ENCODE measurements at places on chromosomes 3 and 15.

DNA sequence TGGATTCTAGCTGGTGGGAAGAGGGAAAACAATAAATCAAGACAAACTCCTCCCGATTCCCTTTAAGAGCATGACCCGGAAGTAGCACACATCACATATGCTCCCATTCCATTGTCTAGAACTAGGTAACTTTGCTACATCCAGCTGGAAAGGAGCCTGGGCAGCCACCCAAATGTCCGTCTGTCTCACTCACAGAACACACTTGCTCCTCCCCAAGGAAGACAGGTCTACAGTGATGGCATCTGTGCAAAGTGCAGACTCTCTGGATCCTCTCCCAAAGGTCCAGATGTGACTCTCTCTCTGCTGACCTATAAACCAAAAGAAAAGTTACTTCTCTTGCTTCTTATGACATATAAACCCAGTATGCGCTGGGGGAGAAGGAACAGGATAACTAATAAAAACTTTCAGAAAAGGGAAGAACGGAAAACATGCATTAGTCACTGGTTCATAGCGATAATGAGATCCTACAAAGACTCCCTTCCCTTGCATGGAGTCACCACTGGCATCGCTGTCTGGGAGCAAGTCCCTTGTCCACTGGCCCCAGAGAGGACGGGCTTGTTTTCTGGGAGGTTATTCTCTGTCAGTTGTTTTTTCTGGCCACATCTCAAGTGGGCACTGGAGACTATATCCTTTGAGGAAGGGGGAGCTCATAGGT lies 29.8 kb upstream of the EPHB3 start:
- peak; percentile 19 for DNase-seq

DNA sequence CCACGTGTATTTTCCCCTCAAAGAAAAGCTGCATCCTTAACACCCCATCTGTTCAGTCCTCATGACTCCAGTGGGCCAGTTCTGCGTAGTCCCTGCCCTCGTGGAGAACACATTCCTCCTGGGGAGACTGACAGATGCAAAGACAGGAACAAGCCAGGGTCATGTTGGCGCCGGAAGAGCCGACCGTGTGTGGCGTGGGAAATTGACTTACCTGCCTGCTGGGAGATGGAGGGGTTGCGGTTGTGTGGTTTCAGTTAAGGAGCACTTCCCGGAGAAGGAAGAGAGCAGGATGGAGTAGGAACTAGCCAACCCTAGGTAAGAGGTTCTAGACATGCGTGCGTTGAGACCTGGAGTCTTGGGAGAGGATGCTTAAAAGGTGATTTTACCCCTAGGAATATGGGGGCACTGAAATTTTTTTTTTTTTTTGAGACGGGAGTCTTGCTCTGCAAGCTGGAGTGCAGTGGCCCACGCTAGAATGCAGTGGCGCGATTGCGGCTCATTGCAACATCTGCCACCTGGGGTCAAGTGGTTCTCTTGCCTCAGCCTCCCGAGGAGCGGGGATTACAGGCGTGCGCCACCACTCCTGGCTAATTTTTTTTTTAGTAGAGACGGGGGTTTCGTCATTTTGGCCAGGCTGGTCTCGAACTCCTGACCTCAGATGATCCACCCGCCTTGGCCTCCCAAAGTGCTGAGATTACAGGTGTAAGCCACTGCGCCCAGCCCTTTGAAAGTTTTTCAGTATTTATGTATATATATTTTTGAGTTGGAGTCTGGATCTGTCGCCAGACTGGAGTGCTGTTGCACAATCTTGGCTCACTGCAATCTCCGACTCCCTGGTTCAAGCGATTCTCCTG lies 1.4 kb downstream of the VHL start:
- peak; percentile 44 for DNase-seq

GRCh38 chr3:193911784-193912340 lies 224.1 kb upstream of the HES1 start:
- DNase-seq, result no peak

GRCh38 chr3:127034195-127034989 lies 51.5 kb downstream of the PLXNA1 start:
- no peak for DNase-seq

DNA sequence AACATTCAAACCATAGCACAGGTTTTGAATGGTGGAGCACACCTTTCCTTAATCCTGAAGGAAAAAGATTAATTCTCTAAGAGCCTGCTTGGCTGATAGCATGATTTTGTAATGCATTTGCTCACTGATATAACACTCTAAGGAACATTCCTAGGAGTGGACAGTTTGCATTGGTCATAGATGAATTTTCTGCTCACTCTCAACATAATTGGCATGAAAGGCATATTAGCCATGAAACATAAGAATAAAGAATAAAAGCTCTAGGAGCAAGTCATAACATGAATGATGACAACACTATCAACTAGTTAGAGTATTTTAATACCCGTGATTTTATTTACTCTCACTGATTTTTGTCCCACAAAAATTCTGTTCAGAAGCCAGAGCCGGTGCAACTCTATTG lies 34.3 kb upstream of the LRTM1 start:
- no peak for DNase-seq

DNA sequence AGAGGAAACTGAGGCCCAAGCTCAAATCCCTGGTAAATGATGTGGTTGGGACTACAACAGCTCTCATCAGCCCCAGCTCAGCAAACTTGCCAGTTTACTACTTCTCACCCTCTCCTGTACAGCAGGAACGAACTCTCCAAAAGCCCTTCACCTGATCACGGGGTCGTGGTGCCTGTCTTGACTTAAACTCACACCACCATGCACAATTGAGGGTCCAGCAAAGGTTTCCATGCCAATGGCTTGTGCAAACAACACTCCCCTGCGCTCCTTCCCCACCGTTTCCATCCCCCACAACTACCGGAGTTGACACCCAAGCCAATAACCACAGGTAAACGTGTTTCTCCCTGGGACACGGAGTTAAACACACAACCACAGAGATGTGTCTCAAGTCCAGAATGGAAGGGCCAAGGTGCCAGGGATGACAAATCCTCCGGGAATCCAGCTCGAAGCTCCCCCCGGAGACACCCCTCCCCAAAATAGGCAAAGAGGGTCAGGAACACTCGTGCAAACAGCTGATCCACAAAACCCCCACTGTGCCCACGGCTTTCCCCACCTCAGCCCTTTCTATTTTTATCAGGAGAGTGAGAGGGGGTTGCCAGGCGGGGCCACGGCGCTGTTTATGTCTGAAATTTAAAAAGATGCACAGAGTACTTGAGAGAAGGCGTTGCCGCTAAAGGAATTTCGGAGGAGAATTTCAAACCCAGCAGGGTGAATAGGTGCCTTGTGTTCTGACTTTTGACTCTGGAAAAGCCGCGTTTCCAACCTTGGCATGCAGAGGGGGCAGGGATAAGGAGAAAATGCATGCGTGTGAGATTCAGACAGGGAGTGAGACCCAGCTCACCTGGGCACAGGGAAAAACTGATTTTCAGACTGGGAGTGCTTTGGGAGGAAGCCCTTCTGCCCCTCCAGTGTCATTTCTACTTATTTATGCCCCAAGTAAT lies 10.6 kb upstream of the ACAN start:
- no peak for DNase-seq

GRCh38 chr3:94004301-94004910 lies 24.0 kb downstream of the STX19 start:
- DNase-seq, result no peak

DNA sequence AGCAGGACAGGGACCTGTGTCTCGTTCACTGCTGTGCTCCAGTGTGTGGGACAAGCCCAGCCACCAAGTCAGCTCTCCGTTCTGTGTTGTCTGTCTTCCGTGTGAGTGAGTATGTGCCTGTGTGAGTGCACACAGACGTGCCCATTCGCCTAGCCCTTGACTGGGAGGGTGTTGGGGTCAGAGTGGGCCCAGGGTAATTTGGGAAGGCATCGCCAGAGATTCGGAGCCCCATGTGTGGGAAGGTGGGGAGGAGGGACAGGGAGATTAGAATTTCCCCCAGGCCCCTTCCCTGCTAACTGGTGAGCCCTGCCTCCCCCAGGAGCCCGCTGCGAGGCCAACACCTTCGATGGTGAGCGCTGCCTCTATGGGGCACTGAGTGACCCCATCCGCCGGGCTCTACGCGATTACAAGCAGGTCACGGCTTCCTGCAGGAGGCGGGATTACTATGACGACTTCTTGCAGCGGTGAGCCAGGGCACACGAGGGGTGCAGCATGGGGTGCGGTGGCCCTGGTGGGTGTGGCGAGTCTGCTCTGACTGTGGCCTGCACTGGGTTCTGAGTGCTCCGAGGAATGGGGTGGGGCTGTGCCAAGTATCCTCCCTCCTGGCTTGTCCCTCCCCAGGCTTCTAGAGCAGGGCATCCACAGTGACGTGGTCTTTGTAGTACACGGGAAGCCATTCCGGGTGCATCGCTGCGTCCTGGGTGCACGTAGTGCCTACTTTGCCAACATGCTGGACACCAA lies 3.1 kb downstream of the ABTB1 start:
- DNase-seq, result no peak

DNA sequence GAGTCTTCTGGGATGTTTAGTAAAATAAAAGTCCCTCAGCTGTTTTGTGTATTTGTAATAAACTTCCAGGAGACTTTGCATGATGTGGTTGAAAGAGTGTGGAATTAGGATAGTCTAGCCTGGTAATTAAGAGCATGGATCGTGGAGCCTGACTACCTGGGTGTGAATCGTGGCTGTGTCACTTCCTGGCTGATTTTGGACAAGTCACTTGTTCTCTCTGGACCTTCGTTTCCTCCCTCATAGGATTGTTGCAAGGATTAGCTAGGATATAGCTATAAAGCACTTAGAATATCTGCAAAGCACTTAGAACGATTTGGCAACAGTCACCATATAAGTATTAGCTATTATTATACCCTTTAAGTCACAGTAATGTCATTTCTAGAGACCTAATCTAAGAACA lies 40.2 kb downstream of the SLMAP start:
- DNase-seq, result no peak

DNA sequence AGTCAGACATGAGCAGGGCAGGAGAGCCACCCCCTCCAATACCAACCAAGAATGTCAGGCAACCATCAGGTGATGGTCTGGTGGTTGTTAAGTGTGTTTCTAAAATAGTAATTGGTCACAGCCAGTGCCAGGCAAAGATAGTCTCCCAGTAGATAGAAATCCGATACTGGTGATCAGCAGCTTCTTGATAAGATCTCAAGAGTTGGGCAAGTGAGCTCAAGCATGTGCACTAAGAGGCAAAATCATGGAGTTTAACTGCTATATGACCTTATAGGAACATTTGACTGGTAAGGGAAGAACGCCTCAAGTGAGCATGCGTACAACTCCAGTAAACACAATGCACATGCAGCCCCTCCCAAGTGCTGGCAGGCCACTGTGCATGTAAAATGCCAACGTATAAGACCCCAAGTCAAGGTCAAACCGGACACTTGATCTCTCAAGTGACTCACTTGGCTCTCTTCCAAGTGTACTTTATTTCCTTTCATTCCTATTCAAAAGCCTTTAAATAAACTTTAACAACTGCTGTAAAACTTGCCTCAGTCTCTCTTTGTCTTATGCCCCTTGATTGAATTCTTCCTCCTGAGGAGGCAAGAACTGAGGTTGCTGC lies 36.0 kb upstream of the CBLB start:
- DNase-seq, result no peak

- DNase-seq, result no peak
Observed at GRCh38 chr3:36172699-36173098, 207.6 kb upstream of the STAC start.

GRCh38 chr3:8387571-8387970 lies 114.1 kb upstream of the LMCD1 start:
- DNase-seq, result no peak

GRCh38 chr3:80007522-80007921 lies 239.7 kb upstream of the ROBO1 start:
- DNase-seq, result no peak

GRCh38 chr3:31634476-31634875 lies 101.8 kb downstream of the STT3B start:
- DNase-seq, result no peak

DNA sequence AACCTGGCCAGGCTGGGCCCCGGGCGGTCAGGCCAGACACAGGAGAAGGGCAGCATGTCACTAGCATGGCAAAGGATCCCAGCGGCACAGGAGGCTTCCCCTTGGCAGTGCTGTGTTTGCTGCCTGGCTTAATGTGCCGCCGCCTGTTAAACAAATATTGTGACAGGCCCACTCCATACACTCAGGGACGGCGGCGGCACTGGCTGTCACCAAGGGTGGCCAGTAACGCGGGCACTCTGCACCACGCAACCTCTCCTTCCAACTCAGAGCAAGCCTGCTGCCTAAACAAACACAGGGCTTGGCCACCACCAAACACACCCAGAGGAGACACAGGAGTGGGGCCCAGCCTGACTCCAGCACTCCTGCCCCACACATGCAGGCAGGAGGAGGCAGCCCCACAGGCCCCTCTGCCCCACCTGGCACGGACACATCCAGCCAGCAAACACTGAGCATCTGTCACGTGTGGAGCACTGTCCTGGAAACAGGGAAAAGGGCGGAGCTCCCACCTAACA lies 48.0 kb downstream of the TPRA1 start:
- no peak for DNase-seq

GRCh38 chr15:73030122-73030679 lies 22.1 kb upstream of the NEO1 start:
- DNase-seq, result no peak

- DNase-seq, result no peak
Observed at GRCh38 chr3:6680119-6680806, 180.7 kb upstream of the GRM7 start.

GRCh38 chr3:185934767-185935464 lies 2.9 kb downstream of the TRA2B start:
- no peak for DNase-seq

GRCh38 chr3:89311581-89311980 lies 204.2 kb downstream of the EPHA3 start:
- DNase-seq, result no peak

DNA sequence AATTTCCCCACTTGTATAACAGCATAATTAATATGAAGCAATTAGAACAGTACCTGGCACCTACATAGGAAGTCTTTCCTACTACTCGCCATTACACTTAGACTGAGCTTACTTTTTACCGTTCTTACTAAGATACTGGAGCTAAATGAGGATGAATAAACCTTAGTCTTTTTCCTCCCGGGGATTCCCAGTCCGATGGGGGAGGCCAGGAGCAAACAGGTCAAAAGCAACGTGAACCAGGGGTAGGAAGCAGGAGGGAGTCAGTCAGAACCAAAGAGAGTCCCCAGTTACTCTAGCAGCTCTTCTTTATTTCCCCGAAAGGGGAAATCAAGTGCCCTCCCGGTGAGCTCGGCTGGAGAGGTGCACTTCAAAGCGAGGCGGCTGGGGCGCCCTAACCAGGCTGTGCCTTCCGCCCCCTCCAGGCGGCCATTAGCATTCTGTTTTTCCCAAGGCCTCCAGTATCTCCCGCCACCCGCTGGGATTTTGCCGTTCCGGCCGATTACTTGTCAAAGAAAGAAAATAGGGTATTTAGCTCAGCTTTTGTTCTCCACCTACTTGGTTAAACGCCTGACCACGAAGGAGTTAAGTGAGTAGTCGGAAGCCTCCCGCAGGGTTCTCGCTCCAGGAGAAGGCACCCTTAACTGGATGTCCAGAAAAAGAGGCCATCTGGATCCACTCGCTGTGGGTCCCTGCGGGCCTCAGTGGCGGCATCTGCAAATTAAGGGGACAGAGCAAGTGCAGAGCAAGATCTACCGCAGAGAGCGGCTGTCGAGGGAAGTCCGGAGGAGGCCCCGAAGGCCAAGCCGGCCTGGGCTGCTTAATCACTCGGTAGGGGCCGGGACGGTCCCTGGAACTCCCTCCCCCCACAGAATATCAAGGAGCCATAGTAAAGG lies 6.3 kb upstream of the EOMES start:
- DNase-seq, result peak; percentile 63

GRCh38 chr15:101018016-101018415 lies 98.9 kb downstream of the LRRK1 start:
- DNase-seq, result no peak

Data from activated CD8-positive, alpha-beta memory T cell treated with anti-CD3 and anti-CD28 coated beads, Interleukin-2, amount 10 ng/mL, durations not matched to agents 7 days and 5 days (primary cell).